SK-N-SH (cell line): ENCODE measurements at places on chromosomes 2 and 18.

- no peaks in the 10 kb centered on the region for H3K36me3 ChIP-seq
- no peak overlapping the region for H3K27ac ChIP-seq
- no peaks in the 10 kb centered on the region for H3K27me3 ChIP-seq
These were observed 241.3 kb downstream of the PRKCE start for GRCh38 chr2:45892757-45893156.

DNA sequence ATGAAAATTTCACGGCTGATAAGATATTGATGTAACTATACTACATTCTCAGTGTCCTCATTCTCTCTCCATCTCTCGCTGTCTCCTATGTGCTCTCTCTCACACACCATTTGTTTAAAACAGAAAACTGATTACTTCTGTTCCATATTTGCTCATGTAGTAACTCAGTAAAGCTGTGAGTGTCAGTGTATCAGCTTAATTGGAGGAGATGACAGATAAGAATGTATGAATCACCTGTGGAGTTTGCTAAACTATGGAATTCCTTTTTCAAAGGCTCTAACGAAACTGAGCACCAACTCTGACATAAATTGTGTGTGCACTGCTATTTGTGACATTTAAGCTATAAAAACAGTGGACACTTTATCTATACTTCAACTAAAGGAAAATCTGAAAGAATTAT is 1080.0 kb downstream of the DSC3 start:
- DNase-seq, result no peak
- H3K27ac ChIP-seq, result no peak overlapping the region
- no peaks in the 10 kb centered on the region for H3K27me3 ChIP-seq
- H3K36me3 ChIP-seq, result no peaks in the 10 kb centered on the region
- no peak overlapping the region for H3K4me3 ChIP-seq

DNA sequence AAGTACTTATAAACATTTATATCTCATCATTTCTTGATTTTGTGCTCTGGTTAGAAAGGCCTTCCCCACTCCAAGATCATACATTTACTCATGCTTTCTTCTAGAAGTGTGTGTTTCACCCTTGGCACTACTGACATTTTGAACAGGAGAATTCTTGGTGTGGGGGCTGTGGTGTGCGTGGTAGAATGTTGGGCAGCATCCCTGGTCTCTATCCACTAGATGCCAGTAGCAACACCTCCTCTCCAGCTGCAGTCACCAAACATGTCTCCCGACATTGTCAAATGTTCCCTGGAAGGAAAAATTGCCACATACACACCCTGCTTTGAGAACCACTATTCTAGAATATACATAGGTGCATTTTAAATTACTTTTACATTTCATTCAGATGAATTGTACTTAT is 8.7 kb upstream of the TGIF1 start:
- no peaks in the 10 kb centered on the region for H3K27me3 ChIP-seq
- peak; percentile 40 for DNase-seq
- H3K4me3 ChIP-seq, result no peak overlapping the region

- peaks cover 18% of the 10 kb centered on the region for H3K36me3 ChIP-seq
- no peak for DNase-seq
- no peaks in the 10 kb centered on the region for H3K27me3 ChIP-seq
- no peak overlapping the region for H3K4me3 ChIP-seq
- H3K27ac ChIP-seq, result no peak overlapping the region
- no peaks in the 10 kb centered on the region; the same call in 1 of the 2 replicates for H3K4me1 ChIP-seq
These were observed 14.5 kb downstream of the NAB1 start for GRCh38 chr2:190663348-190663747.

DNA sequence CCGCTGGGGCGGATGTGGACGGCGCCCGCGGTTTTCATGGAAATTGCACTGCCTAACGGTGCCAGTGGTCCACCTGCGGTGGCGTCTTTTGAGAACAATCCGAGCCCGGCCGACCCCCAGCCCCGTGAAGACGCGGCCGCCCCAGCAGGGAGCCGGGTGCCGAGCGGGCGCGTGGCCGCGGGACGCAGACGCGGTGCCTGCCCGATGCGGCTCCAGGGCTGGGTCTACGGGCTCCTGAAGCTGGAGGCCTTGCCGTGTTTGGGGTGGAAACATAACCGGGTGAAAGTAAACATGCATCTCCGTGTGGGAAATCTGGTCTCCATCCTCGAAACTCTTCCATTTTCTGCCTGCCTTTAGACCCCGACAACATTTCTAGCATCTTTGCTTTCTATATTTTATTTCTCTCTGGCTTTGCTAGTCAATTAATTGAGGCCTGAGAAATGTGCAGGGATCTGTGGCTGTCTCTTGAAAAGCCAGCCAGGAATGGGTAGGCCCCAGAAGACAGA is 572 bp downstream of the INPP4A start:
- no peak for DNase-seq
- no peaks in the 10 kb centered on the region for H3K27me3 ChIP-seq
- H3K36me3 ChIP-seq, result no peaks in the 10 kb centered on the region

- H3K27me3 ChIP-seq, result no peaks in the 10 kb centered on the region
- H3K36me3 ChIP-seq, result no peaks in the 10 kb centered on the region
- H3K27ac ChIP-seq, result no peak overlapping the region
- H3K4me3 ChIP-seq, result no peak overlapping the region
These were observed 16.0 kb downstream of the PDCD1 start for GRCh38 chr2:241842620-241843211.

DNA sequence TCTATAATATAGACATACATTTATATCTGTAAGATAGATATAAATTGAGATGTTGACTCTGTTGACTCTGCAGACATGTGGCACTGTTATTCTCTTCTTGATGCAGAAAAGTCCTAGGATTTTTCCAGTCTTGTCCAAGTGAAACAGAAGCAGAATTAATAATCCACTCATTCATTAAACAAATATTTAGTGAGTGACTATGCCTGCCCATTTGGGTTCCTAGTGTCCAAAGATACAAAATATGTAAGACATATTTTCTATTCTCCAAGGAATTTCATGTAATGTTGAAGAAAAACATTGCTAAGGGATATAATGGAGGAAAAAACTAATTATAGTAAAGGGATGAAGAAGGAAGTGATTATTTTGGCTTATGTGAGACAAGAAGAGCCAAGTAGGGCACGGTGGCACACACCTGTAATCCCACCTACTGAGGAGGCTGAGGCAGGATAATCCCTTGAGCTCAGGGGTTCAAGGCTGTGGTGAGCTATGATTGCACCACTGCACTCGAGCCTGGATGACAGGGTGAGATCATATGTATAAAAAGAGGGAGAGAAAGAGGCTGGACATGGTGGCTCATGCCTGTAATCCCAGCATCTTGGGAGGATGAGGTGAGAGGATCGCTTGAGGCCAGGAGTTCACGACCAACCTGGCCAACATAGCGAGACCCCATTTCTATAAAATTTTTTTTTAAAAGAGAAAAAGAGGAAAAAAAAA is 19.9 kb upstream of the PLEKHH2 start:
- no peak overlapping the region for H3K27ac ChIP-seq
- DNase-seq, result no peak
- H3K36me3 ChIP-seq, result no peaks in the 10 kb centered on the region
- no peaks in the 10 kb centered on the region for H3K4me1 ChIP-seq

GRCh38 chr18:54764786-54765185 is 63.5 kb upstream of the RAB27B start:
- H3K4me3 ChIP-seq, result no peak overlapping the region
- DNase-seq, result no peak
- no peaks in the 10 kb centered on the region for H3K4me1 ChIP-seq
- no peaks in the 10 kb centered on the region for H3K27me3 ChIP-seq

- no peaks in the 10 kb centered on the region for H3K36me3 ChIP-seq
- no peaks in the 10 kb centered on the region for H3K4me1 ChIP-seq
- H3K4me3 ChIP-seq, result no peak overlapping the region
- H3K27ac ChIP-seq, result peak overlapping the region; percentile 23; the same call in 1 of the 2 replicates
- H3K27me3 ChIP-seq, result no peaks in the 10 kb centered on the region
- DNase-seq, result no peak
These were observed 129.8 kb upstream of the TANK start for GRCh38 chr2:161030260-161031063.

DNA sequence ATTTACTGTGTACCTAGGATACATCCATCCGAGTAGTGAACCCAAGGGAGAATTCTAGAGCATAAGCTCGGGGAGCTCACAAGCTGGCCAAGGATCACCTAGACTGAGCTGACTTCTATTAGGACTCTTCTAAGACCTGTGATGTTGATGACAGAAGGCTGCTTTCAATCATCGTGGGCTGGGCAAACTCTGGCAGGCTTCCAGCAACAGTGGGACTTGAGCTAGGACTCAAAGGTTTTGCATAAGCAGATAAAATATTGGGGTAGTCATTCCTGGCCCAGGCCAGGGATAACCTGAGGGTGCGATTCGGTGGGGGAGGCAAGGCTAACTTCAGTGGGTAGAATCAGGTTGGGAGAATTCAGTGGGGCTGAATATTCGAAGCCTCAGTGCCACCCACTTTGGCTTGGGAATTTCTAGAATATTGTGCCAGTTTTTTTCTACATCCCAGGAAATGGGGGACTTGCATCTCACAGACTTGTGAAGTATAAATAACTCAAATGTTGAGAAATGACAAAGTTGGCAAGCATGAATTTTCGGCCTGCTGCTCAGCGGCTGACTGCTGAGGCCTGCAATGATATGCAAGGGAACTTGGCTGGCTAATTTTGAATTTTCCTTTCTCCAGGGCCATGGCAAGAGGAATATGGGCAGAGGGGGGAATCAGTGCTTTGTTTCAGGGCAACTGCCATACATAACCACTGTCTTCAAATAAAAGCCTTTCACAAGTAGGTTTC is 274.3 kb downstream of the PRKCE start:
- H3K36me3 ChIP-seq, result no peaks in the 10 kb centered on the region
- no peak overlapping the region for H3K27ac ChIP-seq
- H3K4me3 ChIP-seq, result no peak overlapping the region
- DNase-seq, result no peak
- peaks cover 48% of the 10 kb centered on the region for H3K4me1 ChIP-seq
- no peaks in the 10 kb centered on the region for H3K27me3 ChIP-seq

GRCh38 chr2:199929262-199929661 is 18.2 kb downstream of the C2orf69 start:
- no peak overlapping the region for H3K27ac ChIP-seq
- DNase-seq, result no peak
- no peaks in the 10 kb centered on the region for H3K27me3 ChIP-seq
- H3K4me3 ChIP-seq, result no peak overlapping the region
- H3K36me3 ChIP-seq, result peaks cover 71% of the 10 kb centered on the region

DNA sequence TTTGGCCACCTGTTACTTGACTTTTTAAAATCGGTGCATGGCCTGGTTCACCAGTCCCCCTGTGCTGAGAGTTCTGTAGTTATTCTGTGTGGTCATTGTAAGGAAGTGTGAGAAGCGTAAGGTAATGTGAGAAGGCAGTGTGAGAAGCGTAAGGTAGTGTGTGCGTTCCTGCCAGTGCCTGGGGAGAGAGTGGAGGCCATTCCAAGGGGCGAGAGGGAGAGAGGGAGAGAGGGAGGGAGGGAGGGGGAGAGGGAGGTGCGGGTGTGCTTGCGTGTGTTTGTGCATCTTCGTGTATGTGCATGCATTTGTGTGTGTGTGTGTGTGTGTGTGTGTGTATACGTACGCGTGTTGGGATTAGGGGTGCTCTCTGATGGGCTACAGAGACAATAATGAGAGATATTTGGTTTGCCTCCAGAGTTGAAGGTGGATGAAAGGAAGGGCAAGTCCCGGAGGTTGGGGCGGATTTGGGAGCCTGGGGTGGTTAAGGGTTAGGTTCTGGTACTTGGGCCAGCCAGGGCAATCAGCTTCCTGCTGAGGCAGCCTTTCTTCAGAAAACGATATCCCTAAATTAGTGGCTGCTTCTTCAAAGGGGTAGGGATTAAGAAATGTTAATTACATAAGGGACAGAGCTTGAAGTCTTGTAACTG is 53.7 kb downstream of the SGPP2 start:
- no peak overlapping the region for H3K4me3 ChIP-seq
- no peak for DNase-seq
- no peak overlapping the region for H3K27ac ChIP-seq
- H3K36me3 ChIP-seq, result no peaks in the 10 kb centered on the region
- no peaks in the 10 kb centered on the region for H3K4me1 ChIP-seq

- peak within 1 kb of the TSS; percentile 71 for H3K4me3 ChIP-seq
- H3K36me3 ChIP-seq, result no peaks in the 10 kb centered on the region
- H3K27ac ChIP-seq, result no peak within 1 kb of the TSS
- H3K4me1 ChIP-seq, result no peaks in the 10 kb centered on the region; the same call in 1 of the 2 replicates
- peak; percentile 92 for DNase-seq
These were observed at the start of gene CBLN2 for GRCh38 chr18:72544092-72544886. TSS of gene CBLN2 (minus strand) at chr18:72544342. CDS start at chr18:72542160, 2,182 bp downstream.

- no peak overlapping the region for H3K4me3 ChIP-seq
- H3K4me1 ChIP-seq, result peaks cover 29% of the 10 kb centered on the region; the same call in 1 of the 2 replicates
- H3K27ac ChIP-seq, result no peak overlapping the region
These were observed 2.4 kb upstream of the SP9 start for GRCh38 chr2:174332217-174332963.

DNA sequence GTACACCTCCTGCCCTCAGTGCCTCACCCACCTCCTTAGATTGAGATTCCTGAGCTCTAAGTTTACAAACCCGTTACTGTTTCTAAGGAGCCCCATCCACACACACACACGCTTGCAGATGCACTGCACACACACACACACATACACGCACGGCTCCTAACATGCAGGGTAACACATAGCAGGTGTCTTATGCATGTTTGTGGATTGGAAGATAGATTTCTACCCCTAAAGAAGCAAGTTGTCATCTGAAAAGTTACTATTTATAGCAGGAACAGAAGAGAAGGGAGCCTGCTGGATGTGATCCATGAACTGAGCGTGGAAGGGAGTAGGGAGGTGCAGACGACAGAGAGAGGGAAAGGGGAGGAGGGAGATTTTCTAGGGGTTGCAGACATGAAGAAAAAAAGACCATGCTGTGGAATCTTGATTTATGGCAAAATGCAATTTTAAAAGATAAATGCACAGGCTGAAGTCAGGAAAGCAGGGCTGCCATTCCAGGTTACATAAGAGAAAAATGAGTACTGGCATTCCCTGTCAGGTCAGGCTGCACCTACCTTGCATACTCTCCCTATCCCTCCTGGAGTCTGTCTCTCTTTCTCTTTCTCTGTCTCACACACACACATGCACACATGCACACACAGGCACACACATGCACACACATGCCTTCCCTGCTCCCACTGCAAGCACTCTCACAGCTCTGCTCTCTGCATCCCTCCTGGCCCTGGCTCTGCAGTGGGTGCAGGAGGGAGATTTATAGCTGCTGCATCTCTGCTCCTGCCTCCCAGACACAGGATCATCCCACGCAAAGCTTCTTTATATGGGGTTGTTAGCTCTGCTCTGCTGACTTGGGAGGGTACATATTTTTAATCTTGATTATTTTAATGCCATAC is 192.6 kb upstream of the MYT1L start:
- no peak overlapping the region for H3K27ac ChIP-seq
- H3K27me3 ChIP-seq, result no peaks in the 10 kb centered on the region
- H3K4me3 ChIP-seq, result no peak overlapping the region
- no peaks in the 10 kb centered on the region for H3K36me3 ChIP-seq
